ENCODE measurements at places on chromosomes 12 and 14.

DNA sequence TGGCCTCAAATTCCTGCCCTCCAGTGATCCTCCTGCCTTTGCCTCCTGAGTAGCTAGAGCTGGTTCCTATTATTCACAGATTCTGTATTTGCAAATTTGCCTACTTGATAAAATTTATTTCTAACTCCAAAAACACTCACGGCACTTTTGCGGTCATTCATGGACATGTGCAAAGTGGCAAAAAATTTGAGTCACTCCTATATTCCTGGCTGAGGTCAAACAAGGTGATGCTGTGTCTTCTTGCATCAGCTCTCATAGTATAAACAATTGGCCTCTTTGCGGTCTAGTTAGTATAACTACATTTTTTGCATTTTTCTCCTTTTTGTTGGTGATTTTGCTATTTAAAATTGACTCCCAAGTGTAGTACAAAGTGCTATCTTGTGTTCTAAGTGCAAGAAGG, 24.7 kb downstream of the ATF1 start:
- no peak for DNase-seq

DNA sequence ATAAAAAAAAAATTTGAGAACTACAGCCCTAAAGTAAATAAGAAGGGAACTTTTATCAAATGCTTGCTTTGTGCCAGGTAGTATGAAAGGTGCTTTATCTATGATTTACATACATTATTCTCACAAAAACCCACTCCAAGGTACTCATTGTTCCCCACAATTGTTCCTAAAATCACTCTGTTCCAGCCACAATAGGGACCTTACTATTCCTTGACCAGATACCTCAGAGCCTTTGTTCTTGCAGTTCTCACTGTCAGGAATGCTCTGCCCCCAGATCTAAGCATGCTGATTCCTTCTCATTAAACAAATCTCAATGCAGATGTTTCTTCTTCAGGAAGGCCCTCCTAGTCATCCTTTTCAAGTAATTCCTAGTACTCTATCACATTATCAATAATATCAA, 60.2 kb downstream of the PPP1R12A start:
- no peak for DNase-seq

DNA sequence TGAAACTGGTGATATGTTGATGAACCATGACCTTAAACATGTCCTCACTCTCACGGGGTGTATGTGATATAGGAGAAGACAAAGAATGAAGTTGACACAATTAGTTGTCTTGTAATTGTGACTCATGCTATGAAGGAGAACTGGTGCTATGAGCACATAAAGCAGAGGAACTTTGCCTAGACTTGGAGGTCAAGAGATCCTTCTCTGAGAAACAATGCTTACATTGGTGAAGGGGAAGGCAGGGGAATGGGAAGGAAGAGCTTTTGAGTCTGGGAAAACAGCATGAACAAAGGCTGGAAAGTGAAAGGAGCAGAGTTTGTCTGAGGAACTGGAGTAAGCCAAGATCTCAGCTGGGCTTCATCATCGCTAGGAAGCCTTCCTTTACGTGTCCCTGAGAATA, 83.2 kb downstream of the MYRFL start:
- DNase-seq = no peak

GRCh38 chr14:103519043-103519836, 3.4 kb downstream of the CKB start:
- no peak for DNase-seq

GRCh38 chr12:5124401-5124800, 80.7 kb downstream of the KCNA5 start:
- DNase-seq = no peak
